ENCODE measurements at places on chromosomes 2 and 18.

DNA sequence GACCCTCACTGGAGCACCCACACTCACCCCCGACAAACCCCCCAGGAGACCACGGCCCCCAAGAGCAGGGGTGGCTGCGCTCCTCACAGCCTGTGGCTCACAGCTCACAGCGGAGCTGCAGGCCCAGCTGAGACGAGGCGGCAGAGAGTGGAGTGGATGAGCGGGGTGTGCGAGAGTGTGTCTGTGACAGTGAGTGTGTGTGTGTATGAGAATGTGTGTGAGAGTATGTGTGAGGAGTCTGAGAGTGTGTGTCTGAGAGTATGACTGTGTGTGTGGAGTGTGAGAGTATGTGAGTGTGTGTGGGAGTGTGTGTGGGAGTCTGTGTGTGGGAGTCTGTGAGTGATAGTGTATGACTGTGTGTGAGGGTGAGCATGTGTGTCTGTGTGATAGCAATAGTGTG lies 55.3 kb upstream of the ID2 start:
- no peak for DNase-seq

- no peak for DNase-seq
Measured at GRCh38 chr2:136394136-136395060, 276.4 kb upstream of the CXCR4 start.

DNA sequence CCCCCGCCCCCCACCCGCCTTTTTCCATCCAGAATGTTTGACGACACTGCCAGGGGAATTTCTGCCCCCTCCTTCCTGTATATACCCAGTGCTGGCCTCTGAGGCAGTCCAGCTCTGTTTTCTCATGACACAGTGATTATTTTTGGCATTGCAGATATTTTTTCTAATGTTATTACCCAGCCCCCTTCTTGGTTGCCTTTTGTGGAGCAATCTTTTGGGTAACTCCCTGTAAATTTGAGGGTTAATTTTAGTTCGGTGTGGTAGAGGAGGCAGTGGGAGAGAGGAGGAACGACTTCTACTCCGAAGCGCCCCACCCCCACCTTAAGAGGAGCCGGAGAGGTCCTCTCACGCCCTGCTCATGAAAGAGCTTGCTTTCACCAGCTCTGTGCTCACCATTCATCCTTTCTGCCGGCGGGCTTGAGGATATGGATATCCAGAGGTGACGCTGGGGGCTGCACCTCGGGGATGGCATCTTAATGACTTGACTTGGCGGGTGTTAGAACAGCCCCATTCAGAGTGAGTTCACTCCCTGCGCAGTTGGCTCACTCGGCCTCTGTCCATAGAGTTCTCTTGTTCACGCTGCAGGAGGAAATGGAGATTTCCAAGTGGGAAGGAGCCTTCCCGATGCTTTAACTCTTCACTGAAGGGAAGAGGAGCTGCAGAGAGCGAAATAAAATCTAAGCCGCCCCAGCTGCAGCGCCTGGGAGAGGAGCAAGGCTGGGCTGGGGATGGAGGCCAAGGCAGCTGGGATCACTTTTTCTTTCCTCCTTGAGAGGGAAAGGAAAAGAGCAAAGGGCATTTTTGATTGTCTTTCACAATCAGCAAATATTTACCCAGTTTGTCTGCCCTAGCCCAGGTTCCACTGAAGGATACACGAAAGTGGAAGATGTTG lies 38.4 kb downstream of the EPAS1 start:
- no peak for DNase-seq

DNA sequence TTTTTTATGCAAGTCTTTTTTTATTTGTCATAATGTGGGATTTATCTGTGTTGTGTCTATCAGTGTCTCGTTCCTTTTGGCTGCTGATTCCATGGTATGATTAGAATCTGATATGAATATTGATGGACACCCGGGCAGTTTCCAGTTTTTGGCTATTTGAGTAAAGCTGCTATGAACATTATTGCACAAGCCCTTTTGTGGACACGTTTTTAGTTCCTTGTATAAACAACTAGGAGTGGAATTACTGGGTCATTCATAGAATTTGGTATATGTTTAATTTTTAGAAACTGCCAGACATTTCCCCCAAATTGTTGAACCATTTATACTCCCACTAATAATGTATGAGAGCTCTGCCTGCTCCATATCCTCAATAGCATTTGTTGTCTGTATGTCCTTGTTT lies 26.6 kb downstream of the HK2 start:
- DNase-seq = no peak

GRCh38 chr18:61543518-61543917 lies 210.3 kb downstream of the CDH20 start:
- DNase-seq = no peak

DNA sequence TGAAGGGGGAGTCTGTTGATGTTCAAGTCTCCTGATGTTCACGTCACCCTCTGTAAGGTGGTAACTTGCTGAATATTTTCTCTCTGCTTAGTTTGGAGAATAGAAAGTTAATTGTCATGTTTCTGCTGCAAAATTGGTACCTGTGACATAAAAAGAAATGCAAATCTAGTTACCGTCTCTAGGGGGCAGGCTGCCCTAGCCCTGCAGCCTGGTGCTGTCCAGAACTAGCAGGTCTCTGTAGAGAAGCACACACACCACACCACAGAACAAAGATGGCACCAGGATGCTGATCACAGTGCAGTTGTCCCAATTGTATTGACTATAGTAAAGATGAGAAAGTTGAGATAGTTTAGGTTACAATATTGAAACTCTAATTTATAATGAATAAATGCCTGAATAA lies 47.0 kb downstream of the SLC9A4 start:
- peak; percentile 12 for DNase-seq

Data from CD4-positive, alpha-beta T cell treated with Interleukin-17A for 1 hour (primary cell).